Ecto neural progenitor cell (in vitro differentiated cells): ENCODE measurements at places on chromosomes 6 and 20.

DNA sequence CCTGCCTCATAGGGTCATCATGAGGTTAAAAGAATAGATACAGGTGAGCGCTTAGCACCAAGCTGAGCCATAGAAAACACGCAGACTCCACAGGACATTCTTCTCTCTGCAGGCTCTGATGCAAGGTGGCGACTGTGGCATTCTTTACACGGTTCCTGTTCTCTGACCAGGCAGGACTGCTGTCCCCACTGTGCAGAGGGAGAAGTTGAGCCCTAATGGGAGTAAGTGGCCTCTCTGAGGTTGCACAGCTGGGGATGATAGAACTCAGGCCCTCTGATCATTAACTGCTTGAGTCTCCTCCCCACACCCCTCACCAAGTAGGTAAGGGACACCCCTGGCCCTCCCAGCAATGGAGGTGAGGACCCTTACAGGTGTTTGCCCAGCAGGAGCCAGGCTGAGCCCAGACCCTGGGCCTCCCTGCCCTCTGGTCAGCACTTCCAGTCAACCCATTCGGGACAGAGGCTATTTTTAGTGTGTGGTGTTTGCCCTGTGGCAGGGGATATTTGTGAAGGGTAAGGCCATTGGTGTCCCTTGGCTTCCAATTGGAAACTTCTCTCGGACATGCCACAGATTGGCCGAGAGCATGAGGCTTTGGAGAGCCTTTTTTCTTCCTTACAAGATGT is 116.8 kb downstream of the VEGFA start:
- no peak for DNase-seq

DNA sequence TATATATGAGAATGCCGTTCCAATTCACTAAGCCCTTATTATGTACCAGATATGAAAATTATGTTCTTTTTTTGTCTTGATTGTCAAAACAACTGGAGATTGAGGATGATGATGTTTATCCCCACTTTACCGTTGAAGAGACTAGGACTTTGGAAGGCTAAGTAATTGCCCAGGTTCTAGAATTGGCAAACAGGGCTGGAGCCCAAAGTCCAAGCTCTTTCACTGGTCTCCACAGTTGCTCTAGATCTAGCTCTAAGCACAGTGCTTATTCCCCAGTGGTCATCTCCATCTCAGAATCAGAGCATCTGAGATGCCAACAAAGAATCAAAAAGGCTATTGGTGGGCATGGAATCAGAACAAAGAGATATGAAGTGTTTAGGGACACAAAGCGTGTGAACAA is 215.3 kb upstream of the FOXA2 start:
- no peak for DNase-seq

DNA sequence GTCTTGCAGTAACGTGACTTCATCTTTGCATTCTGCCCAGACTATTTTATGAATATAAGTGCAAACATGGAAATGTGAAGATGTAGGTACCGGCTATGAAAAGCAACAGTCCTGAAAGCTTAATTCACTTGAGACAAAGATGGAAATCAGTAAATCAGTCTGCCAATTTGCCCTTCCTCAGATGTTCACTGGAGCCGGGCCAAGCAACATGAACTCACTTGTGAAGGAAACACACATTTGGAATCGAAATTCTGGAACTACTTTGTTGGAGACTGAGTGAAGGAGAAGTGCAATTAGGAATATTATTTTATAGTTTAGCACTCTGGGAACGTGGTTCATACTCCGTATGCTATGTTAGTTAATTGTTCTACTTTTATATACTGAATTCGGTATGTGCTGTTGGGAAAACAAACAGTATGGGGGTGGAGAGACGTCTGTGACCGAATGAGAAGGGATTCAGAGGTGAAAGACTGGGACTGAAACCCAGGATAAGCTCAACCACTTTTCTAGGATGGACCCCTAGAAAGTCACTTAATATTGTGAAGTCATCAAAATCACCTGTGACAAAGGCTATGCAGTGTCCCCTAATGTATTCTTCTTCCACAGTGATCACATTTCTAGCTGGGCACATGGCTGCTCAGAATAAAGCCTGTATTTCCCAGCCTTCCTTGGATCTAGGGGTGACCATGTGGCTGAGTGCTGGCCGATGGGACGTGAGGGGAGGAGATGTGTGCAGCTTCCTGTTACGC is 95.5 kb downstream of the PREX1 start:
- no peak for DNase-seq

- no peak for DNase-seq
Measured at GRCh38 chr6:170165471-170166117, 125.3 kb downstream of the DLL1 start.

- no peak for DNase-seq
Measured at GRCh38 chr20:45105317-45105716, 4.4 kb upstream of the KCNS1 start.

DNA sequence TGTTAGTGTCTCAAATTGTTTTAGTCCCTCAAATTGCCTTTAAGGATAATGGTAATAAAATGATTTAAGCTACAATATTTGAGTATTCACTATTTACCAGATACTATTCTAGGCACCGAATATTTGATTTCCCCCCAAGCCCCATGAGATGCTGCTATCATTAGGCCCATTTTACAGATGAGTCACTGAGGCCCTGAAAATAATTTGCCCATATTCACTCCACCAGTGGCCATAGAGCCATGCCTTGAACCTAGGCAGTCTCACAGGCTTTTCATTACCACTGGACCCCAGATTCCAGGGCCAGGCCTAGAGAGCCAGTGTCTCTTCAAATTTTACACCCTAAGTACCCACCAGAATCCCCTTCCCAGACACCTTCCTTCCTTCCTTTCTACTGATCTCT is 133.7 kb downstream of the LINC00237 start:
- DNase-seq, result no peak

DNA sequence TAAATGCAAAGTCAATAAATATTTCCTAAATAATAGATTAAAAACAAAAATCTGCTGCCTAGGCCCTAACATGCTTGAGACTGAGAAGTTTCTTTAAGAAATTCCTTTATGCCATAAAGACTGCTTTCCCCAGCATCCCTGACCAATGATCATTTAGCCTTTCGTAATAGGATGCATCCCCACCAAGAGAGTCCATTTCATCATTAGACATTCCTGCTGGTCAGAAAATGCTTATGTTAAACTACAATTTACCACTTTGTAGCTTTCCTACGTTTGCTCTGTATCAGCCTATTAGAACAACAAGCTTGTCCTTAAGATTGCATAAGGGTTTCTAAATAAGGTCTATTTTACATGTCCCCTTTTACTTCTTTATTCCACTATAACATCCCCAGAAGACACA is 59.8 kb upstream of the HSF2 start:
- no peak for DNase-seq

DNA sequence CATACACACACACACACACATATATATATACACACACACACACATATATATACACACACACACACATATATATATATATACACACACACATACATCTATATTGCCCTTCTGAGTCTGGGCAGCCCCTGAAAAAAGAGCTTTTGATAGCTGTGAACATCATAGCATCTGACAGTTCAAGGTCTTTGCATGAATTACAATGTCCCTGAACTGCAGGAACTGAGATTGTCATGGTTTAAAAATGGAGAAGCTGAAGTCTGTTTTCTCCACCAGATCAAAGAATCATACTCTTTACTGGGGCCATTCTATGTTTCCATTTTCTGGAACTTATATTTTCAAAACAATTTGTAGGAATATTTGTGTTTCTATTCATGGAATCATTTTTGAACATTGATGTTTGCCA is 189.8 kb downstream of the ZDHHC14 start:
- DNase-seq, result no peak

DNA sequence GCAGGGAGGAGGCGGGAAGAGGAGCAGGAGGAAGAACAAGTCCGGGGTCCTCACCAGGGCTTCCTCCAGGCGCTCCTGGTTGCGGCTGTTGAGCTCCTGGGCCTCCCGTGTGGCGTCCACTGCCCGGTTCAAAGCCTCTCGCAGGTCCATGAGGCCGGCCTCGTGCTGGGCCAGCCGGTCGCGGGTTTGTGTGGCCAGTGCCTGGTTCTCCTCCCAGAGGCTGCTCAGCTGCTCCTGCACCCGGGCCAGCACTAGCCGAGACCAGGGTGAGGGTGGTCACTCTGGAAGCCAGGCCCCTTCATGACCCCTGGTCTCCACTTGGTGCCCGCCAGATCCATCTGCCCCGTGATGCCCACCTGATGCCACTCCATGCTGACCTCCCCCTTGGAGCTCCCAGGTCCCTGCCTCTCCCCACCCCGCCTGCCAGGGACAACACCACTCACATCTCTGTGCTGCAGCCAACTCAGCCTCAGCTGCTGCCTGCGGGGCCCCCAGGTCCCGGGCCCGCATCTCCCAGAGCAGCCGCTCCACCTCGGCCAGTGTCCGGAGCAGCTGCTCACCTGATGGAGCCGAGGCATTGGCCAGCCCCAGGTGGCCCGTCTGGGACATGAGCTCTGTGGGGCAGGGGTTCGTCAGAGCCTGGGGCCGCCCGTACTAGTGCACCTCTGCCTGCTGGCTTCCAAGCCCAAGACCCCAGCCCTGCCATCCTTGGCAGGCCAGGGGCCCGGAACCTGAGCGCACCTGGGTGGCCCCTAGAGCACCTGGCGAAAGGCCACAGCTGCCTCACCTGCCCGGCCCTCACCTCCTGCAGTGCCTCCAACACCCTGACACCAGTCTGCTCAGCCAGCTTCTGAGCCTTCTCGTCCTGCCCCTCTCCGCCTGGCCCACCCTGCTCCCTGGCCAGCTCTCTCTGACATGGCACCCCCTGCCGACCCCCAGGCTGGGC is 15.9 kb downstream of the ADRM1 start:
- no peak for DNase-seq

GRCh38 chr6:64040113-64040512 is 404.5 kb downstream of the PHF3 start:
- no peak for DNase-seq
